ENCODE measurements at places on chromosomes 6 and 20. TPM values are rescaled to one million over a fixed set of nuclear protein-coding genes. Genes with fewer than 3 reads are reported as not detected.

CRISP2 gene
- total RNA-seq: 0.54 TPM

SLC26A8 gene
- total RNA-seq: 3.7 TPM

NFATC2 gene
- total RNA-seq: 1.3 TPM

FHL5 gene
- total RNA-seq: 6.4 TPM

EFCAB8 gene
- not detected for total RNA-seq

WFDC12 gene
- not detected for total RNA-seq

NEU1 gene
- total RNA-seq: 11.7 TPM

MAP1LC3A gene
- 27.9 TPM for total RNA-seq

LIN28B gene
- 2.3 TPM for total RNA-seq

TNFRSF6B gene
- 0.82 TPM for total RNA-seq

DNA sequence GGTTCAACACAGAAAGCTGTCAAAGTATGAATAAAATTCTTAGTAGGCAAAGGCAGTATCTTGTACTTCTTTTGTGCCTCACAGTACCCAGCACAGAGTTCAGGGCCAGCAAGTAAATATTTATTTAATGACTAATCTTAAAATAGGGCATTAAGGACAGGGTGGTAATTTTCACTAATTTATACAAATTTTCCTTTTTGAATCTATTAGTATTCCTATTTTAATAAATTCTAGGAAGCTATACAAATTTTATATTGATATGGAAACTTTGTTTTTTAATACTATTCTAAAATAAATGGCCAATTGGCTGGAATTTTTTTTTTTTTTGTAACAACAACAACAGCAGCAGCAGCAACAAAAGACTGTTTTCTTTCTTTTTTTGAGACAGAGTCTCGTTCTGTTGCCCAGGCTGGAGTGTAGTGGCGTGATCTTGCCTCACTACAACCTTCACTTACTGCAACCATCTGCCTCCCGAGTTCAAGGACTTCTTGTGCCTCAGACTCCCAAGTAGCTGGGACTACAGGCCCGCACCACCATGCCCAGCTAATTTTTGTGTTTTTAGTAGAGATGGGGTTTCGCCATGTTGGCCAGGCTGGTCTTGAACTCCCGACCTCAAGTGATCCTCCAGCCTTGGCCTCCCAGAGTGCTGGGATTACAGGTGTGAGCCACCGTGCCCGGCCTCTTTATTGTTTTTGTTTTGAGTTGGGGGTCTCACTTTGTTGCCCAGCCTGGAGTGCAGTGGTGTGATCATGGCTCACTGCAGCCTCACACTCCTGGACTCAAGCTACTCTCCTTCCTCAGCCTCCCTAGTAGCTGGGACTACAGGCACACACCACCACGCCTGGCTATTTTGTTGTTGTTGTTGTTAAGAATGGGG, 85.2 kb downstream of the FKBP5 start:
- DNase-seq: no peak

DNA sequence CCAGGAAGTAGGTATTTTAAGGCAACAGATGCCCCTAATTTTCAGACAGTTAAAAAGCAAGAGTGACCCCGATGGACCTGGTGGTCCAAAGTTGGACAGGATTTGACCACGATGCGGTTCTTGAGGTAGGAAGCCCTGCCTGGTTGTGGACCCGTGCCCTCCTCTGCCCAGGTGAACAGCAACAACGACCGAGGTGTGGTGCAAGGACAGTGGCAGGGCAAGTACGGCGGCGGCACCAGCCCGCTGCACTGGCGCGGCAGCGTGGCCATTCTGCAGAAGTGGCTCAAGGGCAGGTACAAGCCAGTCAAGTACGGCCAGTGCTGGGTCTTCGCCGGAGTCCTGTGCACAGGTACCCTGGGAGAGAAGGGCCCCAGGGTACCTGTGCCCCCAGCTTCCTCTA, 18.7 kb downstream of the TGM6 start:
- DNase-seq: no peak

DNA sequence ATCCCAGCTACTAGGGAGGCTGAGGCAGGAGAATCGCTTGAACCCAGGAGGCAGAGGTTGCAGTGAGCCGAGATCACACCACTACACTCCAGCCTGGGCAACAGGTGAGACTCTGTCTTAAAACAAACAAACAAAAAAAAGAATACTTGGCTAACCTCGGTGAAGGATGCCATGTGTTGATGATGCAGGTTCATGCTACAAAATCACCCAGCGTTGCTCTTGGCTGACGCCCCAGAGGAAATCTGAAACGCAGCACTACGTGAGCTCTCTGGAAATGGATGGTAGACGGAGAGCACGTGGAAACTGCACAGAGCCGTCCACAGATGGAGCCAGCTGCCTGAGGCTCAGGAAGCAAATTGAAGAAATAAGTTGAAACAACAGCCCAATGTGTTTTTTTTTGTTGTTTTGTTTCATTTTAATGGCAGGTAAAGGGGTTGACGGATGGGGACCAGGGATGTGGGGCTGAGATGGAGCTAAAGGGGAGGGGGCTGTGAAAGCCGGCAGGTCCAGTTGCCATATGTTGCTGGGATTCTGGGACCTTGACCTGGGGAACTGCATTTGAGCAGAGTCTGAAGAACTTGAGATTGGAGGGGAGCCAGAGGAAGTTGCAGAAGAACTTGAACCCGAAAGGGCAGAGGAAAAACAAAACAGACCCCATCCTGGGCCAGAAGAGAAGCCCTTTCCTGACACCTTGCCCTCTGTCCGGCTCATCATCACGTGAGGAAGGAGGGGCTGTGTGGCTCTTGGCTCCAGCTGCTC, 12.8 kb upstream of the MANBAL start:
- DNase-seq: no peak

GRCh38 chr20:63409066-63409833, 48.1 kb upstream of the CHRNA4 start:
- no peak for DNase-seq

- no peak for DNase-seq
These were observed 206.0 kb downstream of the EYS start for GRCh38 chr6:65501045-65501444.

DNA sequence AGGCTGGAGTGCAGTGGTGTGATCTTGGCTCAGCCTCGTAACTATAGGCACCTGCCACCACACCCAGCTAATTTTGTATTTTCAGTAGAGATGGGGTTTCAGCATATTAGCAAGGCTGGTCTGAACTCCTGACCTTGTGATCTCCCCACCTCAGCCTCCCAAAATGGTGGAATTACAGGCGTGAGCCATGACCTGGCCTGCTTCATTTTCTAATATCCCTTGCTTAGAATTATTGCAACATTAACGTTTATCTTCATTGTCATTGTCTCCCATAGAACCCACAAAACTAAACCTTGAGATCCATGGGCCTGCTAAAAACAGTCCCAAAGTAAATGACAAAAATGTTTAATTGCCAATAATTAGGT, 6.1 kb downstream of the EEF1A1 start:
- no peak for DNase-seq

- no peak for DNase-seq
These were observed 33.9 kb downstream of the PRDM1 start for GRCh38 chr6:106120006-106120405.

DNA sequence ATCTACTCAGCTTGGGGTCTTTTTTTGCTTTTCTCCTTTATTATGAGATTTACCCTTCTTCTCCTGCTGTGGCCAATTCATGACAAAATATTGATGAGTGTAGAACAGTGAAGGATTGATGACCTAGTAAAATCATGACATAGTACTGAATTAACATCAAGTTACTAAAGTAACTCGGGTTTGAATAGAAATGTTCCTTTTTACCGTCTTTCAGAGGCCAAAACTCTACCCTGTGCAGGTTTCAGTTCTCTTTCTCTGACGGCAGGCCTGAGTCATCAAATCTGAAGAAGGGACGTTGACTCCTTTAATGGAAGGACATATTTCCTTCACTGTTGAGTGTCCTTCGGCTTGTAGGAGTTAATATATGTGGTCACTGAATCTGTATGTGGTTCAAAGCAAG, 80.7 kb downstream of the RREB1 start:
- DNase-seq: no peak

- DNase-seq: no peak
These were observed 24.4 kb downstream of the SLC22A23 start for GRCh38 chr6:3432416-3432815.

- no peak for DNase-seq
These were observed 109.8 kb upstream of the PTPRK start for GRCh38 chr6:128630213-128630612.

DNA sequence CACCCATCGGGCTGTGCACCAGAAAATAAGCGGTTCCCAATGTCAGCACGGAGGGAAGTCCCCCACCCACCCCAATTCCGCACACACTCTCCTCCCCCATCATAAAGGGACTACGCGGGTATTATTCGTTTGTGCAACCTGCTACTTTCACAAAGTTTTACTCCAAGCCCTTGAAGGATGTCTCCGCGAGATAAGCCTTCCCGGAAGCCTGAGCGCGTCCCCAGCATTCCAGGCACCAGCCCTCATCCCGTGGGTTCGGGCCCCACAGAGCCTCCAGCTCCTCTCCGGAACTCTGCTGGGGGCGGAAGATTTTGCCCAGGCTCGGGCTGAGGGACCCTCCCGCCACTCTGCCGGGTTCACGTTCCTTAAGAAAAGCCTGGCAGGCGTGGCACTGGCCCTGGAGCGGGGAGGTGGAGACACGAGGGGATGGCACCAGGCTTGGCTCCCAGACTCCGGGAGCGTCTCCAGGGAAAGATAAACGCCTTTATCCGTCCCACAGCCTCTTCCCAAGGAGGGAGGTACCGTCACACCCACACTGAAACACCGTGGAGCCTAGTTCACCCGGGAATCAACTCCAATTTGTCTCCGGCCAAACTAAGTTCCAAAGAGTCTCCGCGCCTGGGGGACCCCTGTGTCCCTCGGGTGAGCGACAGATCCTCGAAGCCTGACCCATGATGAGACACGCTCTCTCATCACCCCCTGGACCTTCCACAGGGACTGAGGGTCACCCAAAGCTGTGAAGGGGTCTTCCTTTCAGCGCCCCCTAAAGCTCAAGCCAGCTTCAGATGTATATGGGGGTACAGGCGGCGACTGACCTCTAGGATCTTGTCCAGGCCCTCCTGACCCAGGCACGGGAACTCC, 934 bp downstream of the KCNK5 start:
- DNase-seq: no peak

- no peak for DNase-seq
These were observed 131.6 kb upstream of the NEDD9 start for GRCh38 chr6:11363881-11364576.

DNA sequence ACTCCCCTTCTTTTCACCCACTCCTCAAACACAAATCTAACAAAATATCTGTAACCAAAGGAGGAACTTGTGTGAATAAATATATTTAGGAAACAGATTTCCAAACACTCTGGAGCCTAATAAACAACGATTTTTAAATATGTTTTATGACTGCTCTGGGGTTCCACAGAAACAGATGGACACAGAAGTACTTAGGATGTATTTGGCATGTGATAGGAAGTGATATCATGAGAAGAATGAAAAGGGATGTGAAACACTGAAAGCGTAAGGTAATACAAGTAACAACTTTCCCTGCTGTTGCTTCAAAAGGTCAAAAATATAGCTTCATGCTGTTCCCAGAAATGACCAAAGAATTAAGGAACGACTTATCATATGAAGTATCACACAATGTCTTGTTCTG, 26.1 kb upstream of the ENPP1 start:
- DNase-seq: no peak

DNA sequence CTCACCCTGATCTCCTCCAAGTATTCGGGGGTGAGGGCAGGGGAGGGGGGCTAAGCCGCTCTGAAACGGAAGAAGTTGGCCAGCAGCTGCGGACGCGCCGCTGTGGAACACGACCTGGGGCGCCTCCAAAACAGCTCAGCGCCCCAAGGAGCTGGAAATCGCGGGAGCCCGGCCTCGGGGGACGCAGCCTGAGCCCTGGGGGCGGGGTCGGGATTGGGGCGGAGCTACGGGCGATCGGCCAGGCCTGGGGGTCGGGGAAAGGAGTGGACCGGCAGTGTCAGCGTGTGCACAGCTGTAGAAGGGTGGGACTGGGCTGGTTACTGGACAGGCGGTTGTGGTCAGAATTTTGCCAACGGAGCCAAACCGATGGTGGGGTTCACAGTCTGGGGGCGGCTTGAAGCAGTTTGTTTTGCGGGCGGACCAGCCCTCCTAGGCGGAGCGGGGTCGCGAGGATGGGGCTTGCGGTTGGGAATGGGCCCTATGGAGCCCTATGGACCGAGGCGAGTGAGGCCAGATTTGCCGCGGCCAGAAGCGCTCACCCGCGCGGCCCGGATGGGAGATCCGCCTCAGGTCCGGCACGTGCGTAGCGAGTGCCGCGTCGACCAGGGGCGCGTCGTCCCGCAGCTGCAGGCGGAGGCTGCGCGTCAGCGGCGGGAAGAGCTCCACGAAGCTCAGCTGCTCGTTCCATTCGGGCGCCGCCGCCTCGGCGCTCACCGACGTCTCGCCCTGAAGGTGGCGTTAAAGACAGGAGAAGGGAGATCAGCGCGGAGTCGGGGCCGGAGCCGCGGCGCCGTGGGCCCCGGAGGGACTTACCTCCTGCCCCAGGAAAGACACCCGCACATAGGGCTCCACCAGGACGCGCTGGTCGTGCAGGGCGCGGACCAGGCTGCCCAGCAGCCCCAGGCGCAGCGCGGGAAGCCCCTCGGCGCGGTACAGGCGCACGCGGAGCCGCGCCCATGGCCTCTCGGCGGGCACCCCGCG, 14.3 kb upstream of the SPAG4 start:
- peak; percentile 61 for DNase-seq

- no peak for DNase-seq
These were observed 20.6 kb upstream of the CSNK2A1 start for GRCh38 chr20:564192-564591.

GRCh38 chr6:163707387-163708355, 293.2 kb downstream of the QKI start:
- no peak for DNase-seq

GRCh38 chr20:41306061-41306727, 11.3 kb downstream of the ZHX3 start:
- no peak for DNase-seq

- DNase-seq: no peak
These were observed 5.2 kb upstream of the HMGN3 start for GRCh38 chr6:79239536-79240168.

Measured in cerebellum (tissue), 4 donors.